ENCODE measurements at places on chromosomes 1 and 21. TPM values are rescaled to one million over a fixed set of nuclear protein-coding genes. Genes with fewer than 3 reads are reported as not detected.

Gene LCE2C
- not detected for total RNA-seq

Gene PTPN22
- total RNA-seq: 25.6 TPM

Gene GPR3
- total RNA-seq: 0.35 TPM

Gene C1orf94
- total RNA-seq: not detected

Gene PLA2G4A
- total RNA-seq: 0.35 TPM

Gene TMOD4
- 2.9 TPM for total RNA-seq

Gene PKP1
- 0.06 TPM for total RNA-seq

Gene TFF1
- not detected for total RNA-seq

Gene SLAMF9
- not detected for total RNA-seq

Gene KCNT2
- total RNA-seq: not detected

Gene ADAMTSL4
- 0.66 TPM for total RNA-seq

Gene CRYAA
- not detected for total RNA-seq

Gene SLC37A1
- total RNA-seq: 26.3 TPM

Gene PLA2G2D
- total RNA-seq: not detected

Gene TIE1
- 0.32 TPM for total RNA-seq

Gene SMIM1
- 6.2 TPM for total RNA-seq

Gene TDRD10
- total RNA-seq: not detected

Gene MATN1
- total RNA-seq: 0.23 TPM

Gene TMEM39B
- 28.1 TPM for total RNA-seq

Gene SPRR2B
- total RNA-seq: not detected

Gene CELA3A
- total RNA-seq: 13.3 TPM

Gene TMPRSS2
- total RNA-seq: 0.35 TPM

Gene CYP4B1
- 0.32 TPM for total RNA-seq

Gene KCNE2
- not detected for total RNA-seq

Gene CBS
- not detected for total RNA-seq

Gene NBPF10
- total RNA-seq: 2.4 TPM

Gene LDLRAD1
- not detected for total RNA-seq

Gene SPRR2G
- not detected for total RNA-seq

Gene GUCA2B
- not detected for total RNA-seq

Gene NID1
- 0.30 TPM for total RNA-seq

Gene CD1B
- total RNA-seq: not detected

Gene PEA15
- 15.9 TPM for total RNA-seq

Gene SERPINC1
- 0.95 TPM for total RNA-seq

Gene MRPS15
- 34.9 TPM for total RNA-seq

Gene C1orf226
- total RNA-seq: 0.09 TPM

Gene RGSL1
- not detected for total RNA-seq

Gene THEM5
- total RNA-seq: not detected

Gene MYOG
- not detected for total RNA-seq

Gene FMO3
- not detected for total RNA-seq

Gene KLHDC8A
- not detected for total RNA-seq

Gene GJA5
- total RNA-seq: not detected

Gene MIXL1
- not detected for total RNA-seq

Gene DEPDC1
- total RNA-seq: 0.08 TPM

Gene SH2D5
- total RNA-seq: 0.58 TPM

Gene F11R
- 19.4 TPM for total RNA-seq

Gene INSRR
- total RNA-seq: 0.07 TPM

Gene SPTA1
- total RNA-seq: not detected

Gene DIO1
- total RNA-seq: not detected
